Small intestine (tissue), 16 donors: ENCODE measurements at places on chromosomes 5 and 9. TPM values are rescaled to one million over a fixed set of nuclear protein-coding genes. Genes with fewer than 3 reads are reported as not detected.

GRCh38 chr9:5493679-5494511 lies 16.4 kb upstream of the PDCD1LG2 start:
- DNase-seq: no peak
- no peaks in the 10 kb centered on the region for H3K36me3 ChIP-seq
- no peaks in the 10 kb centered on the region for H3K4me1 ChIP-seq
- peak overlapping the region; percentile 81 for H3K27ac ChIP-seq
- H3K27me3 ChIP-seq: no peaks in the 10 kb centered on the region

The C9orf153 gene
- 0.04 TPM for polyA plus RNA-seq

- no peak overlapping the region for H3K4me3 ChIP-seq
- no peaks in the 10 kb centered on the region for H3K36me3 ChIP-seq
Measured at GRCh38 chr9:37969130-37969529, 65.2 kb upstream of the SLC25A51 start.

DNA sequence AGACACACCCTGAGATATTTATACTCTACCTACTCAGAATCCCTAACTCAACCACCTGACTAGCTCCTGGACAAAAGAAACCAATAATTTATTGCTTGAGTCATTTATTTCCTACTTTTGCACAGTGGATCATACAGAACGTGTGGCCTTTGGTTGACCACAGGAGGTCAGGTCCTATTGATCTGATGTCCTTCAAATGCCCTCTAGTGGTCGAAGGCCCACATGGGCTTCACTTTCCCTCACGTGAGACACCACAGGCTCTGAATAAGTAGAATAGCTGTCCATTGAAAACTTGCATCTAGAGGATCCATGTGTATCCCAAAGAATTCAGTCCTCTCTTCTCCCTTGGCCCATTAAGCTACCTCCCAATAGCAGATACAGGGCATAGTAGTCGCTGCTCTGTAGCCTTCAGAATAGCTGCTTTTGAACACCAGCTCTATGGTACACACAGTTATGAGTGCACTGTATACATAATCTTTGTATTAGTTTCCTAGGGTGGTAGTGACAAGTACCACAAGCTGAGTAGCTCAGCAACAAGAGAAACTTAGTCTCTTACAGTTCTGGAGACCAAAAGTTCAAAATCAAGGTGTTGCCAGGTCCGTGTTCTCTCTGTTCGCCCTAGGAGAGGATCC lies 177.6 kb upstream of the SMARCA2 start:
- no peak overlapping the region for H3K27ac ChIP-seq
- no peaks in the 10 kb centered on the region for H3K27me3 ChIP-seq
- no peaks in the 10 kb centered on the region for H3K36me3 ChIP-seq
- no peaks in the 10 kb centered on the region for H3K4me1 ChIP-seq

The MEGF10 gene
- polyA plus RNA-seq: 0.35 TPM

DNA sequence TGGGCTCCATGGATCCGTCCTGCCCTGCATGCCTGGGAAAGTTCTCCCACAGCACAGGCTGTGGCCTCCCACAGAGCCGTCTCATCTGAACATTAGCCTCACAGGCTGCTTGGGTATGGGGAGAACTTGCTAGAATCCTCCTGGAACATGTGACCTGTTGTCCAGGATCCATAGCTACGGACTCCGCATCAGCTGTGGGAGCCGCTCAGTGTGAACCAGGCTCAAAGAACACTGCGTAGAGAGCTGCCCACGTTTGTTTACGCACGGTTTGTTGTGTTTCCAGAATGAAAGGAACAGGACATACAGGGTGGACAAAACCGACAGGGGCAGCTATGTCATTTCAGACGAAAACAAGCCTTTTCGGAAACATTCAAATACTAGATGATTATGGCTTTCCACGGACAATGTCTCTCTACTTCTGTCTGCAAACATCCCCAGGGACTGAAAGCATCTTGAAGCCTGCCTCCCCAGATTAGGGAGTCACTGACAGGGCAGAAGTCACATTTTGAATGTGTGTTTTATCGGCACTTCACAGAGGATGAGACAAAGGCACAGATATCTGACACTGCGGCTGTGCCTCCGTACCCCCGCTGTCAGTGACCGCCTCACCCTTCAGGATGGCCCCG lies 390.3 kb downstream of the GADD45G start:
- H3K4me3 ChIP-seq: no peak overlapping the region
- DNase-seq: no peak
- H3K27ac ChIP-seq: peak overlapping the region; percentile 83
- H3K27me3 ChIP-seq: no peaks in the 10 kb centered on the region
- no peaks in the 10 kb centered on the region for H3K36me3 ChIP-seq
- H3K4me1 ChIP-seq: peaks cover 8% of the 10 kb centered on the region

DNA sequence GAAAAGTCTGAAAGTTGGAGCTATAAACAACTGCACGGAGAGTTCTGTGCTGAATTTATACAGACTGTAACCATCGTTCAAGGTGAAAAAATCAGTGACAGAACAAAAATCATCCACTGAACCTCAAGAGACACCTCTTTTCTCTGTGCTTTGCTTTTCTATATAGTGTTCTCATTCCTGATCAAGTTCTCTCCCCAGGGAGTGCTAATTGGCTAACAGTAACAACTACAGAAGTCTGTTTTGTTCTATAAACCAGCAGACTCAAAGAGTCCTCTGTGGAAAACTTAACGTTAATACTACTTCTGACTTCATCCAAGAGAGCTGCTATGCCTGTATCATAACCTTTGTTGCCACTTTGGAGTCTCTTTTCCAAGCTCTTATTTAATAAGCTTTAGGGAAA lies 1388.3 kb upstream of the C9orf72 start:
- H3K4me1 ChIP-seq: no peaks in the 10 kb centered on the region
- H3K4me3 ChIP-seq: no peak overlapping the region
- no peaks in the 10 kb centered on the region for H3K27me3 ChIP-seq
- no peak for DNase-seq
- H3K27ac ChIP-seq: no peak overlapping the region

The GPR150 gene
- polyA plus RNA-seq: not detected

- H3K4me1 ChIP-seq: peaks cover 3% of the 10 kb centered on the region
- H3K4me3 ChIP-seq: no peak overlapping the region
- H3K36me3 ChIP-seq: peaks cover 11% of the 10 kb centered on the region
- H3K27ac ChIP-seq: no peak overlapping the region
- DNase-seq: no peak
Measured at GRCh38 chr5:149857499-149857898, 87.1 kb downstream of the PDE6A start.

DNA sequence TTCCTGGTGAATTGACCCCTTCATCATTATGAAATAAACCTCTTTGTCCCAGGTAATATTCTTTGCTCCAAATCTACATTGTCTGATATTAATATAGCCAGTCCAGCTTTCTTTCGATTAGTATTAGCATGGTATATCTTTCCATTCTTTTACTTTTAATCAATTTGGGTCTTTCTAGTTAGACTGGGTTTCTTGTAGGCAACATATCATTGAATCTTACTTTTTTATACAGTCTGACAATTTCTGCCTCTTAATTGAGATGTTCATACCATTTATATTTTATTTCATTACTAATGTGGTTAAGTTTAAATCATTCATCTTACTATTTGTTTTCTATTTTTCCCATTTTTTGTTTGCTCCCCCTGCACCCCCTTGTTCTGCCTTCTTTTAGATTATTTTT lies 61.7 kb upstream of the LIFR start:
- no peak overlapping the region for H3K27ac ChIP-seq
- H3K36me3 ChIP-seq: no peaks in the 10 kb centered on the region
- no peaks in the 10 kb centered on the region for H3K4me1 ChIP-seq
- DNase-seq: no peak
- no peaks in the 10 kb centered on the region for H3K27me3 ChIP-seq

The OR13D1 gene
- not detected for polyA plus RNA-seq

The FUT7 gene
- not detected for polyA plus RNA-seq

The ARHGEF28 gene
- polyA plus RNA-seq: 1.1 TPM

The GABRA1 gene
- polyA plus RNA-seq: 0.10 TPM

- DNase-seq: no peak
- no peaks in the 10 kb centered on the region for H3K27me3 ChIP-seq
- no peak overlapping the region for H3K4me3 ChIP-seq
- H3K36me3 ChIP-seq: no peaks in the 10 kb centered on the region
Measured at GRCh38 chr9:117823576-117823975, 119.4 kb downstream of the TLR4 start.

The DMRT3 gene
- not detected for polyA plus RNA-seq

DNA sequence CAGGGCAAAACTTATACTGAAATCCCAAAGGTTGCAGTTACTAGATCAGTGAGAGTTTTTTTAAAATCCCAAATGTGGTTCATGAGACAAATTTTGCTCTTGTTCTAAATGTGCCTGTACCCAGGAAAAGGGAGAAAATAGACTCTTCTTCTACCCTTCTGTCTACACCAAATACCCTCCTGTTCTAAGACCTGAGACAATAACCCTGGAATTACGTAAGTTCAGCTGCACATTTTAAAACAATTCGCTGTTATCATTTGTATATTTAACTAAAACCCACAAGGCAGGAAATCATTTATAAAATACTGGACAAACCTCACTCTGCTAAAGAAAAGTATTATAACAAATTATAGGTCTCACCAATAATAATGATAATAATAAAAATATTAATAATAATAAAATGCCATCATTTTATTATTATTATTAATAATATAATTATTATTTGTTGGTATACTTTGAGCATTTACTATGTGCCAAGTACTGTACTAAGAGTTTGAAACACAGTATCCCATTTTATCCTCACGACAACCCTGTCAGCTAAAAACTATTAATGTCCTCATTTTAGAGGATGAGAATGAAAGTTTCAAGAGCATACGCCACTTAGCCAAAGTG lies 49.8 kb upstream of the AFAP1L1 start:
- H3K27me3 ChIP-seq: no peaks in the 10 kb centered on the region
- H3K36me3 ChIP-seq: no peaks in the 10 kb centered on the region
- H3K4me1 ChIP-seq: no peaks in the 10 kb centered on the region
- no peak for DNase-seq
- no peak overlapping the region for H3K27ac ChIP-seq
- no peak overlapping the region for H3K4me3 ChIP-seq

The FOXD4 gene
- 0.39 TPM for polyA plus RNA-seq

The NME5 gene
- polyA plus RNA-seq: 1.3 TPM

The STING1 gene
- 23.0 TPM for polyA plus RNA-seq

DNA sequence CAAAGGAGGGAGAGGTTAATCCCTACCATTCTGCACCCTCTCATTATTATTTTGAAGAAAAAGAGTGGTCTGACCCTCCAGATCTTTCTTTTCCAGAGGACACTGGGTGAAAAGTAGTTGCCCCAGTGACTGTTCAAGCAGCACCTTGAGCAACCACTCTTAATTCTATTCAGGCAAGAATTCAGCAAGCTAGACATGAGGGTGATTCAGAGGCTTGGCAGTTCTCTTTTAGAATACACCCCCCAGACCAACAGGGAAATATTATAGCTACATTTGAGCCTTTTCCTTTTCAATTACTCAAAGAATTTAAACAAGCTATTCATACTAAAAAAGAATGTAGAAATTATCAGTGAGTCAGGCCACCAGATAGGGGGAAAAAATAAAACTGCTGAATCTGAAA lies 178.3 kb downstream of the MRPS30 start:
- no peaks in the 10 kb centered on the region for H3K4me1 ChIP-seq
- no peak for DNase-seq
- no peak overlapping the region for H3K27ac ChIP-seq
- no peak overlapping the region for H3K4me3 ChIP-seq
- no peaks in the 10 kb centered on the region for H3K27me3 ChIP-seq

The PCDHA4 gene
- not detected for polyA plus RNA-seq

- no peak overlapping the region for H3K4me3 ChIP-seq
- H3K4me1 ChIP-seq: no peaks in the 10 kb centered on the region
- DNase-seq: no peak
- no peaks in the 10 kb centered on the region for H3K27me3 ChIP-seq
Measured at GRCh38 chr5:1818784-1819183, 17.6 kb downstream of the NDUFS6 start.

DNA sequence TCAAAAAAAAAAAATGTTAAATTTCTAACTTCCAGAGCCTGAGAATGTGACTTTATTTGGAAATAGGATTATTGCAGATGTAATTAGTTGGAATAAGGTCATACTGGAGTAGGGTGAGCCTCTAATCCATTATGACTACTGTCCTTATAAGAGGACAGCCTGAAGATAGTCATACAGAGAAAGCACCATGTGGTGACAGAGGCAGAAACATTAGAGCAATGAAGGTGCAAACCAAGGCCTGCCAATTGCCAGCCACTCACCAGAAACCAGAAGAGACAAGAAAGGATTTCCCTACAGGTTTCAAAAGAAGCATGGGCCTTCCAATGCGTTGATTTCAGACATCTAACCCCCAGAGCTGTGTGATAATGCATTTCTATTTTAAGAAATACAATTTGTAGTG lies 659.2 kb upstream of the CHD1 start:
- no peak overlapping the region for H3K27ac ChIP-seq
- no peak for DNase-seq
- no peaks in the 10 kb centered on the region for H3K4me1 ChIP-seq
- H3K27me3 ChIP-seq: no peaks in the 10 kb centered on the region
- no peak overlapping the region for H3K4me3 ChIP-seq
- no peaks in the 10 kb centered on the region for H3K36me3 ChIP-seq
